ENCODE measurements at places on chromosomes 1 and 21. TPM values are rescaled to one million over a fixed set of nuclear protein-coding genes. Genes with fewer than 3 reads are reported as not detected.

Gene TAF5L
- total RNA-seq, result 13.6 TPM

Gene PLEKHN1
- total RNA-seq, result under 0.01 TPM

Gene RAP1GAP
- total RNA-seq, result 0.26 TPM

Gene RGS7
- 0.51 TPM for total RNA-seq

Gene RHCE
- 0.26 TPM for total RNA-seq

Gene VSIG8
- under 0.01 TPM for total RNA-seq

Gene B3GALT2
- 1.3 TPM for total RNA-seq

Gene CKS1B
- 40.3 TPM for total RNA-seq

Gene ARHGEF16
- total RNA-seq, result 0.17 TPM

Gene NEXN
- 16.2 TPM for total RNA-seq

Gene LENEP
- total RNA-seq, result 0.26 TPM

Gene CD2
- not detected for total RNA-seq

Gene STUM
- not detected for total RNA-seq

Gene ZNF697
- total RNA-seq, result 22.3 TPM

Gene CNKSR1
- not detected for total RNA-seq

Gene POMGNT1
- total RNA-seq, result 36.7 TPM

Gene ACTA1
- total RNA-seq, result not detected

Gene TNFRSF18
- total RNA-seq, result 0.77 TPM

Gene KRTAP13-2
- total RNA-seq, result not detected

Gene KLF17
- total RNA-seq, result 0.50 TPM

Gene FAM177B
- total RNA-seq, result not detected

Gene OR2T35
- total RNA-seq, result not detected

Gene SIM2
- total RNA-seq, result not detected

Gene DIO1
- not detected for total RNA-seq

Gene CCDC30
- total RNA-seq, result 1.3 TPM

Gene SLC30A7
- total RNA-seq, result 23.1 TPM

Gene MRPL39
- 34.5 TPM for total RNA-seq

Gene DENND1B
- 8.4 TPM for total RNA-seq

Gene NLRP3
- total RNA-seq, result not detected

Gene TSSK3
- total RNA-seq, result 0.51 TPM

Gene COL24A1
- total RNA-seq, result 2.8 TPM

Gene TFB2M
- 14.9 TPM for total RNA-seq

Gene OR2L13
- not detected for total RNA-seq

Gene UQCRHL
- total RNA-seq, result 4.4 TPM

Gene GCSAML
- total RNA-seq, result not detected

Gene ZNF691
- 9.0 TPM for total RNA-seq

Gene RGS13
- total RNA-seq, result not detected

Gene ST6GALNAC3
- 0.51 TPM for total RNA-seq

Gene KCNT2
- 8.1 TPM for total RNA-seq

Gene DTL
- 0.26 TPM for total RNA-seq

Gene TFAP2E
- 0.26 TPM for total RNA-seq

Gene LHX4
- under 0.01 TPM for total RNA-seq

Gene DYNLT5
- under 0.01 TPM for total RNA-seq

Gene C1orf115
- 3.3 TPM for total RNA-seq

Gene CDC14A
- total RNA-seq, result 3.5 TPM

Gene RGS1
- 0.50 TPM for total RNA-seq

Gene KRTAP7-1
- total RNA-seq, result not detected

Gene GSTM2
- total RNA-seq, result 28.2 TPM

Gene PLPPR5
- not detected for total RNA-seq

Gene DNMT3L
- not detected for total RNA-seq

Gene CELA2B
- total RNA-seq, result not detected

Gene SELL
- under 0.01 TPM for total RNA-seq

Gene UBL4B
- total RNA-seq, result not detected

Gene PCBP3
- total RNA-seq, result 1.7 TPM

Gene BATF3
- total RNA-seq, result 3.3 TPM

Gene CACNA1S
- not detected for total RNA-seq

Gene KAZN
- 5.0 TPM for total RNA-seq

Gene IGFN1
- total RNA-seq, result 0.17 TPM

Gene RHOU
- 20.8 TPM for total RNA-seq
